SK-N-MC (cell line): ENCODE measurements at places on chromosomes 7 and 10.

DNA sequence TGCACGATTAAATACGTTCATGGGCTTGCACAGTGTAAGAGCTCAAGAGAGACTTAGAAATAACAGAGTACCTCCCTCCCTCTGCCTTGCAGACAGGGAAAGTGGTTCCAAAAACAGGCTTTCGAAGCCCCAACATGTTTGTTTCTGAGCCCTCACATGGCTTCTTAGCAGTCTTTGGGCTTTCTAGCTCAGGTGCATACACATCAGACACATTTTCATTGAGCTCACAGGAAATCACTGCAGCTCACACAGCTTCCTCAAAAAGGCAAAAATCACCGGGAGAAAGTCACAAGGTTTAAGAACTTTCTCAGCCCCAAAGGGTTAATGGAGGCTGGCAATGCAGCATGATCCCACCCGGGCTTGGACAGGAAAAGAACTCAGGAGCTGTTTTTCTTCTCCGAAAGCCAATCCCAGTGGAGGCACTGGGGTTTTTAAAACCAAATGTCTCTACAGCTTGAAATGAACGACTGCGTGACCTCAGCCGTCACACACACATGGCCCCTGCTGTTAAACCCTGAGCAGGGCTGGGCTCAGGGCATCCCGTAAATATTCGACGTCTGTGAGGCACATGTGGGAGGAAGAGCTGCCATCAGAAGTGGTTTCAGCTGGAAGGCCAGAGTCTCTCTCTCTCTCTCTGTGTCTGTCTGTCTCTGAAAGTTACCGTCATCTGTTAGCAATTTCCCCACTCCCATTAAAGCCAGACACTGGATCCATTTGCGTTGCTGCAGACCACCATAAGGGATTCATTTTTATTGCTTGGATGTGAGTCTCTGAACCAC is 69.7 kb downstream of the CALML3 start:
- DNase-seq = no peak

GRCh38 chr10:118841881-118842605 is 87.3 kb upstream of the CACUL1 start:
- DNase-seq = no peak

GRCh38 chr7:49631960-49632359 is 141.5 kb upstream of the VWC2 start:
- DNase-seq = no peak

- DNase-seq = no peak
Observed at GRCh38 chr7:82625377-82625776, 181.8 kb upstream of the CACNA2D1 start.

DNA sequence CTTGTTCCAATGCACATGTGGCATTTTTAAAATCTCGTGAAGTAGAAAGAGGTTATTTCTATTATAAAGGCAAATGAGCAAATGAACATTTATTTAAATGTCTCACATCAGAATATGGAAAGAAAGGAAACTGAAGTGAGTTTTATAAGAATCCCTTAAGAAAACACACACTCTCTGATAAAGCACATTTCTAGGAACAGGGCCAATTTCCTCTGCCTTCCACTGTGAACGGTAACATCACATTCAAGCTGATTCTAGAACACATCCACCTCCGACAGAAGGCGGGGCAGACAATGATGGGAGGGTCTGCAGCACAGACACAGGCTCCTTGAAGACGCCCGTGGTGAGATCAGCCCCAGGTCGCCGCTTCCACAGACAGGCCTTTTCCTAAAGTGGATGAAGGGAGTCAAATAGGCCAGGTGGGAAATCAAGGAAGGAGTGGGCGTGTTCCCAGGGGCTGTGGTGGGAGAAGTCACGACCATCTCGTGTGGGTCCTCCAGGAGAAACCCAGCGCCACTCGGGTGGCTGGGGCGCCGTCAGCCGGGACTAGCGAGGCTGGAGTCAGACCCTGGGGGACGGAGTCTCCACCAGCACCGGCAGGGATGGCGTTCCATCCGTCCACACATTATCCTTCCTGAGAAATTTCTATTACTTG is 31.1 kb downstream of the PITRM1 start:
- DNase-seq = no peak

DNA sequence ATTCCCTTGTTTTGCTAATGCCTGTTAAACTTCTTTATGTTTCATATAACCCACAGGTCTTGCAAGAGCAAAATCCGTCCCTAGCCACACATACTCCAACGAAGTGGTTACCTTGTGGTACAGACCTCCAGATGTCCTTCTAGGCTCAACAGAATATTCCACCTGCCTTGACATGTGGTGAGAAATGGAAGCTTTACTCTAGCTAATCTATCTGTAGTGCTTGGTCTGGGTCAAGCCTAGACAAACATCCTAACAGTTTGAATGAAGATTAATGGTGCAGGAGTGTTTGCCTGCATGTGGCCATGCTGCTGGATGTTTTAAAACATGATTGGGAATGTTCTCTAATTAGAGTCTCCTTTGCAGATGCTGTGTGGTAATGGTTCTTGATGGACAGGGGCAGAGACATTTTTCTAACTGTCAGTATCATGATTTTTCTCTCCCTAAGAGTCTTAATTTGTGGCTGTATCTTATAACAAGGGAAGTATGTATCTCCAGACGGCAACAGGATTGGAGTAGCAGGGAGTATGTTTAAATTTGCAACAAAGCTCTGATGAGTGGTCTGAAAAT is 308.5 kb upstream of the FZD1 start:
- no peak for DNase-seq

- DNase-seq = no peak
Observed at GRCh38 chr7:150668472-150668911, 17.0 kb upstream of the GIMAP2 start.

GRCh38 chr10:101388676-101389276 is 34.8 kb downstream of the BTRC start:
- no peak for DNase-seq
